ENCODE measurements at places on chromosomes 12 and 14.

DNA sequence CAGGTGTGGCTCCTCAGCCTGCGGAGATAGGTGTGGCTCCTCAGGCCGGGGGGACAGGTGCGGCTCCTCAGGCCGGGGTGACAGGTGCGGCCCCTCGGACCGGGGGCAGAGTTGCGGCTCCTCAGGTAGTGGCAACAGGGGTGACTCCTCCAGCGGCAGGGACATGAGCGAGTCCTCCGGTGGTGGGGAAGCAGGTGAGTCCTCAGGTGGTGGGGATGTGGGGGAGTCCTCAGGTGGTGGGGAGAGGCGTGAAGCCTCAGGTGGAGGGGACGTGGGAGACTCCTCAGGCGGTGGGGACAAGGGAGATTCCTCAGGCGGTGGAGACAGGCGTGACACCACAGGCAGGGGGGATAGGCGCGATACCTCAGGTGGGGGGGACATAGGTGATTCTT lies 9.2 kb downstream of the KMT2D start:
- DNase-seq = no peak

DNA sequence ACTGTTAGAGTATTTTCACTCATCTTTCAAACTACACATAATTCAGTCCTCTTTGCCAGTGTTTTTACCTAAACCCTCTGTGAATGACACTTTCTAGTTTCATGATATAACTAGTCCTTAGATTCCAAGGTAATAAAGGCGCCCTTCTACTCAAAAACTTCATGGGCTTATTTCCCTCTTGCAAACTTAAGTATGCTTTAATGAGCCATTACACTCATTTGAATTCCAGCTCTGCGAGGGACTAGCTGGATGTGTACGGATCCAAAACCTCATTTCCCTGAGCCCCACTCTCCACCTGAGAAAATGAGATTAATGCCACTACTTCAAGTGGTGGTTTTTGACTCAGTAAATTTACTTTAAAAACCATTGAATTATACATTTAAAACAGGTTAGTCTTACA lies 141.1 kb downstream of the NDUFA12 start:
- DNase-seq = no peak

DNA sequence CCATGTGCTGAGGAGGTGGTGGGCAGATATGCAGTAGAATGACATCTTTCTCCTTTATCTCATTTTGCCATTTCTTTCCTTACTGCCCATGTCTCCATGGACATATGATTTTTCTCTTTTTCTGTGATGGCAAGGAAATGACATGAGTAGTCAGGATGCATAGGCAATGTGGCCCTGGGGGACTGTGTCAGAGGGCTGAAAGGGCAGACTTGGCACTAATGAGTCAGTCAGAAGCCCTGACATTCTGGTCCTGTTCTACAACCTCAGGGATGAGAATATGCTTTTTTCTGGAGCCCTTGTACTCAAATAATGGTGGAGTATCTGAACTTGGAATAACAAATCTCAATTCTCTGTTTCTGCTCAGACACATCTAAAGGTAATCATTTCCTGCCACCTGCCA lies 167.8 kb downstream of the TMEM117 start:
- DNase-seq = no peak

DNA sequence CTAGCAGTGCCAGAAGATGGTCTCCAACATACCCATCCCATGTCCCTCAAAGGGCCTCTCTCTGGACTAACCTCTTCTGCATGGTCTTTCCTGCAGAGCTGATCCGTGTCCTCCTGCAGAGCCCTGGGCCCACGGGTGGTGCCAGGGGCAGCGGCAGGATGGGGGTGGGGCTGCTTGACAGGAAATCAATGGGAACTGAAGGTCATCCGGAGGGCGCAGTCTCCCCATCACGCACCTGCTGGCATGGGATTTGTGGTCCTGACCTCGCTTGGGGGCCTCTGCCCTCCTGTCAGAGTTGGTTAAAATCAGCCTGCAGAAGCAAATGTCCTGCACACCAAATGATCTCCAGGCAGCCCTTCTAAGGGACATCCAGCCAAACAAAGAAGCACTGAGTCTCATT lies 110.2 kb downstream of the DPF3 start:
- DNase-seq = no peak

GRCh38 chr14:40139657-40140056 lies 707.4 kb upstream of the FBXO33 start:
- no peak for DNase-seq

DNA sequence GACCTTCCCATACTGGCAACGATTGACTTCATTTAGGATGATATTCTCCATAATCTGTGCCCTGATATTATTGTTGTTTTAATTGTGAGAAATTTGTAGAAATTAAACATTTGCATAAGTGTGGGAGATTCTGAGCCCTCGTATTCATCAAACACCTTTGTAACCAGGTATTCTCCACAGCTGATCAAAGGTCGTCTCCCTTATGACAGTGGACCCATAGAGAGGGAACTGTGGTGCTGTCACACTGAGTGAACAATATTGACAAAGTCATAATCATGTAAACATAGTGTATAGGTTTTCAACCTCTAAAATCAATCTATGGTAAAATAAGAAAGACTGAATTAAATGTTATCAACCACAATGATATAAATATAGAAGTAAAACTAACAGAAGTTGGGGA lies 14.9 kb upstream of the PLEKHG3 start:
- no peak for DNase-seq

GRCh38 chr12:27462151-27462694 lies 15.7 kb downstream of the SMCO2 start:
- peak; percentile 52 for DNase-seq

GRCh38 chr12:123531091-123531490 lies 2.4 kb downstream of the RILPL1 start:
- no peak for DNase-seq

GRCh38 chr14:49464885-49465284 lies 121.3 kb downstream of the RPS29 start:
- DNase-seq = no peak

- DNase-seq = no peak
Observed at GRCh38 chr12:111753144-111753881, 13.4 kb upstream of the ALDH2 start.

GRCh38 chr12:76643438-76643837 lies 83.9 kb upstream of the OSBPL8 start:
- DNase-seq = no peak

- DNase-seq = no peak
Observed at GRCh38 chr12:95959107-95959506, 16.0 kb downstream of the AMDHD1 start.

- DNase-seq = no peak
Observed at GRCh38 chr12:14962797-14963196, 1.4 kb upstream of the ARHGDIB start.

DNA sequence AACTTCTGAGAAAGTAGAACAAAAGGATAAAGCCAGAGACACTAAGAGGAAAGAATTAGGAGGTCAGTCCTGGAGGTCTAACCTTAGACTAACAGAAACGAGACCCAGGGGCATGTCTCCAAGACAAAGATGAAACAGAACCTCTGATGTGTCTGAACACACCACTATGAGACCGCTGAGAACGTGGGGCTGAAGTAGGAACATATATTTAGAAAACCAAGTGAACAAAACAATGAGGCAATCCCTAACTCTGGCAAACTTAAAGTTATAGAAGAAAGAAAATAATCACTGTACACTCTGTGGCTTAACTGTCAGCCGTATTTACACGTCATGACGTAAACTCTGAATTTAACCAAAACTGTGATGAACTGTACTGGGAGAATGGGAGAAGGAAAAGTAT lies 17.9 kb downstream of the KCTD10 start:
- no peak for DNase-seq

DNA sequence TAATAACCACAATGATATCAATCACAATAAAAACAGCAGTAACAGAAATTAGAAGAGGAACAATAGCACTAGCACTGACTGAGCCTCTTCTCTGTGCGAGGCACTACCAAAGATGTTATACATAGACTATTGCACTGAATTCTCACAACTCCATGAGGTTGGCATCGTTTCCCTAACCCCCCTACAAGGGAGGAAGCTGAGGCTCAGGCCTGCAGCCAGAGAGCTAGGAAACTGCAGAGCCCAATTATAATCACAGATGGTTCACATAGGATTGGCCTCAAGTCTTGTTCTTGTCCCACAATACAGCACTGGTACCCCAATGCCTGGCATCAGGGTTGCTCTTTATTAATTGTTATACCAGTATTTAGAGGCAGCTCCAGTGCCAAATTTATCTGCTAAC lies 278.0 kb downstream of the CEP128 start:
- no peak for DNase-seq

DNA sequence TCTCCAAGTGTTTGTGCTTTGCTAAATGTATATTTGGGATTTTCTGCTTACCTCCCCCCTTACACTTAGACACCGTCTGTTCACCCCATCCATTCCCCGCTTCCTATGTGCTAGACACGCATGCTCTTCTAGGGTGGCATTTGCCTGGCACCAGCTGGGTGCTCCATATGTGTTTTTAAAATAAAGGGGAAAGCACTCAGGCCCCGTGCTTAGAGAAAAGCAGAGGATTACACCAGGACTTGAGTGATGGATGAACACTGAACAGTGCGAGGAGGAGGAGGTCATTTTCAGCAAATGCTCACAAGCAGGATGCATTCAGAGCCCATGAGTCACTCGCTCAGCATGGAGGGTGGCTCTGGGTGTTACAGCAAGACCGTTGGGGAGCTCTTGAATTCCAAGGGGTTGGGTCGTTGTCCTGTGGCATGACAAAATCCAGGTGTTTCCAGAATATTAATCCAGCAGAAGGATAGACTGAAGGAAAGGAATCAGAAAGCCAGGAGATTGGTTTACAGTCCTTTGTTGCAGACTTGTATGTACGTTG lies 2.9 kb upstream of the BDKRB1 start:
- DNase-seq = no peak

GRCh38 chr12:52035190-52035589 lies 16.1 kb upstream of the NR4A1 start:
- DNase-seq = no peak

DNA sequence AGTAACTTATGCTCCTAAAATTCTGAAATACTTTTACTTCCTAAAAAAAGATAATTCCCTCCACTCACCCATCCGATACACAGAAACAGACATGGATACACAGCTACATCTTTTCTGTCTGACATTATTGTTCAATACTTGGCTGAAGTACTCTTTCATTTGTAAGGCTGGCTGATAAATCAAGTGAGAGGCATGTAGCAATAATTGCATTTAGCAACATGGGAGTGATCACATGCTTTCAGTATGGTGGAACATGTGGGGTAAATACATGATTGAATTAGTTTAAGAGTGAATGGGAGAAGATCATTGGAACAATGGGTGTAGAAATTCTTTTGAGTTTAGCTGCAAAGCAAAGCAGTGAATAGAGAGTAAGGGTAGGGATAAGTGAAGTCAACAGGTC lies 25.6 kb downstream of the PTPRQ start:
- no peak for DNase-seq

All from urinary bladder (tissue), 4 donors.